ENCODE measurements at places on chromosomes 4 and X. TPM values are rescaled to one million over a fixed set of nuclear protein-coding genes. Genes with fewer than 3 reads are reported as not detected.

SLC10A4 gene
- not detected for polyA plus RNA-seq

DNA sequence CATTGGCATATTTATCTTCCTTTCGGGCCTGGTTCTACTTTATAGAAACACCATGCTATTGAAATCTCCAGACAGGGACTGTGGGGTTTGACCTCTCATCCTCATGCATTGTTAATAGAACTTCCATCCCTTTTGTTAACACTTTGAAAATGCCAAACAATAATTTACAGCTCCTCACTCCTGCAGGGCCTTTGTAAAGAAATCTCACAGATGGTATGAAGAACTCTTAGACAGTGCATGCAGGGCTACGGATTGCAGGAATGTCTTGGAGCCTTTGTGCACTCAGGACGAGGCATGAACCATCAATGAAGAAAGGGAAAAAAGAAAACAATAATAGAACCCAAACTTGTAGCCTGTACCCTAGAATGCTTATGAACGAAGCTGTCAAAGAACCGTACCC is 92.8 kb upstream of the TMEM47 start:
- no peak overlapping the region for H3K4me3 ChIP-seq
- H3K27me3 ChIP-seq = no peaks in the 10 kb centered on the region
- H3K27ac ChIP-seq = no peak overlapping the region
- no peak for DNase-seq

DNA sequence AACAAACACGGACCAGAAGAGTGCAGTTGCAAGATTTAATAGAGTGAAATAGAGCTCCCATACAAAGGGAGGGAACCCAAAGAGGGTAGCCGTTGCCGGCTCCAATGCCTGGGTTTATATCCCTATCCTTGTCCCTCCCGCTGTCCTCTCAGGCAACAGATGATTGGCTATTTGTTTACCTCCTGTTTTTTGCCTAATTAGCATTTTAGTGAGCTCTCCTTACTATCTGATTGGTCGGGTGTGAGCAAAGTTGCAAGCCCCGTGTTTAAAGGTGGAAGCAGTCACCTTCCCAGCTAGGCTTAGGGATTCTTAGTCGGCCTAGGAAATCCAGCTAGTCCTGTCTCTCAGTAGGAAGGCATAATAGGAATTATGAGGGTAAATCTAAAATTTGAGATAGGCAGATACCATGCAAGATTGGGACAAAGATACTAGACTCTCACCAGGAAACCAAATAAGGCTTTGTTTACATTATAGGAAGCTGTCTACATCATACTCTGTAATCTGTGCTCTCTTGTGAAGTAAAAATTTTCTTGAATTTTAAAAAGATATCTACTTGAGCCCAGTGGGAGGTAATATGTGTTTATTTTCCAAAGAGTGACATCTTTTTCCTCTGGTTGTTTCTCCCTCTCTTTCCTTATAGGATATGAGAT is 65.9 kb downstream of the ATP10D start:
- no peak overlapping the region for H3K27ac ChIP-seq
- H3K36me3 ChIP-seq = peaks cover 17% of the 10 kb centered on the region

GRCh38 chrX:134718105-134718965 is 60.1 kb upstream of the PLAC1 start:
- no peaks in the 10 kb centered on the region for H3K4me1 ChIP-seq
- no peak for DNase-seq
- no peaks in the 10 kb centered on the region for H3K27me3 ChIP-seq

DNA sequence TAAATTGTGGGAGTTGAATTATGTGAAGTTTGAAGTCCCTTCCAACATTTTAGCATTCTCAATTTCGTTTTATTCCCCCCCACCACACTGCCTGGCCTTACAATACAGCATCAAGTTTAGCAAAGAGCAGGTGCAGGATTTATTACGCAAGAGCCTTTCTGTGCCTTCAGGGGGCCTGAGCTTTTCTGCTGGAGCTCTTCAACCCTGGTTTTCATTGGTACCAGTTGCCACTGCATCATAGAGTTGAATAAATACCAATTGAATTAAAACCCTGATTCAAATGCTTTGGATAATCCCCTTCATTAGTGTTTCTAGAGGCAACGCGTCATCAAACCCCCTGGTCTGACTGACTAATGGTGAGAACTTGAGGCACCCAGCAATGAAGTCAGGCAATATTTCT is 43.6 kb upstream of the KIT start:
- H3K4me3 ChIP-seq = no peak overlapping the region
- H3K36me3 ChIP-seq = no peaks in the 10 kb centered on the region
- H3K4me1 ChIP-seq = no peaks in the 10 kb centered on the region
- no peaks in the 10 kb centered on the region for H3K27me3 ChIP-seq
- DNase-seq = no peak

DNA sequence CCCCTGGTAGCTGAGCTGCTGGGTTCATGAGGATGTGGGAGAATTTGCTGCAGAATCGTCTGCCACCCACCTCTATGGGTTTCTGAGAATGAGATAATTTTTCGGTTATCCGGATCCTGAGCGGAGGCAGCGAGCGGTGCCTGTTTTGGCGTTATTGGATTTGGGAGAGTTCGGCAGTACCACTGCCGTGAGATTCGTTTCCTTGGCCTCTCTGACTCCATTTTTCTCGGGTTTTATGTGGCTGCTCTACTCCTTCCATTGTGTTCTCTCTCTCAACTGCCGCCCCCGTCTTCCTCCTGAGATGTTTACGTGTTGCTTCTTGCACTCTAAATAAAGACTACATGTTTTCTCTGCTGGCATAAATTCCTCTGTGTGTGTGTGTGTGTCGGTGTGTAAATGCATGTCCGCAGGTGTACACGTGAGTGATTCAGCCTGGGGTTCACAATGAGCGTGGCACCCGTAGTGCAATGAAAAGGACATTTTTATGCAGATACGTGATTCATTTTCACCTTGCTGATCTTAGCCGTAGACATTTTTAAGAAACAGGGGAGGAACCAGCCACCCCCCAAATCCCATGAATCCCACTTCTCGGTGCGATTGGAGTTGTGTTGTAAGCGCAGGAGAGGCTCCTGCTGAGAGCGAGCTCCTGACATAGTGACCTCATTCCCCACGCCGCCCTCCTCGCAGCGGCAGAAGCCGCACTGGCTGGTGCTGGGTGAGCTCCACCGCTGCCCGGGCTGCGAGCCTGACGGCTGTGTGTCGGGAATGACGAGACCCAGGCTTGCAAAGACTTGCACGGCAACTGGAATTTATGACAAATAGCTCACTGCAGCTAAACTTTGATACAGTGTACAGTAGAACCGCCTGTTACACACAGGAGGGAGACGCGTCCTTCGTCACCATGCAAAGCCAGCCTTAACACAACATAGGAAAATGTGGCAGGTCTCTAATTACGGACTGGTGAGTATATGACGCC is 82.2 kb downstream of the STOX2 start:
- H3K27ac ChIP-seq = no peak overlapping the region
- H3K36me3 ChIP-seq = no peaks in the 10 kb centered on the region
- no peaks in the 10 kb centered on the region for H3K27me3 ChIP-seq
- H3K4me1 ChIP-seq = no peaks in the 10 kb centered on the region
- peak overlapping the region; percentile 23 for H3K4me3 ChIP-seq
- DNase-seq = peak; percentile 85

USP17L19 gene
- polyA plus RNA-seq = not detected

DNA sequence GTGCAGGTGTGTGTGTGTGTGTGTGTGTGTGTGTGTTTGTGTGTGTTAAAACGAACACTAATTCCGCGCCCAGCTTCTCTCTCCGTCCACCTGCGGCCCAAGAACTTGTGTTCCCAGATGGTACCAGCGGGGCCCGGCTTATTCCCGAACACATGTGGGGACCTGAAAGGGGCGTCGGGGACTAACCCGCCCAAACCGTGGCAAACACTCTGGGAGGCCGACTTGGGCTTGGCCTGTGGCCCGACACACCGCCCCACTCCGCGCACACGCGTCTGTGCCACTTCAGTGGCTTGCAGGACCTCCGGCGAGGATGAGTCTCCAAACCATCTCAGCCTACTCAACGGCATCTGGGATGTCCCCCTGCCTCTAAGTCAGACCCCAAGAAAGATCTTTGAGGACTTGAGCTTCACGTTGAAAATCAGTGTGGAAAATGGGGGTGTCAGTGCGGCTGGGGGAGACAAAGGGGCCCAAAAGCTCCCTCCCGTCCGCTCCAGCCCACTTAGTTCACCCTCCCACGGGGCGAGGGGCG is 790 bp upstream of the HHIP start:
- H3K4me3 ChIP-seq = peak overlapping the region; percentile 37
- DNase-seq = peak; percentile 76

SPATA4 gene
- polyA plus RNA-seq = 0.82 TPM

DNA sequence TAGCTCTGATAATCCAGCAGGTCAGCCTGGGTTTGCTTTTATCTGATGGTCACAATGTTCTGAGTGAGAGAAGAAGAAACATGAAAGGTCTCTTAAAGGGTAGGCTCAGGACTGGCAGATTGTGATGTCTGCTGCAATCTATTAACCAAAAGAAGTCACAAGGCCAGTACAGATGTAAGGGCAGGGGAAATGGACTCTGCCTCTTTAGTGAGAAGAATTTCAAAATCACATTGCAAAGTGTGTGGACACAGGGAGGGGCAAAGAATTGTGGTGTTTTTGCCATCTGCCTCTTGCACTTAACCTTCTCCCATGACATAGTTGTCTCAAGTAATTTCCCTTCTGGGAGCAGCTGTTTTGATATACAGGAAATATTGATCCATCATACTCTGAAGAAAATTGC is 40.9 kb downstream of the IL1RAPL1 start:
- no peak overlapping the region for H3K27ac ChIP-seq
- H3K36me3 ChIP-seq = no peaks in the 10 kb centered on the region
- no peaks in the 10 kb centered on the region for H3K4me1 ChIP-seq
- no peaks in the 10 kb centered on the region for H3K27me3 ChIP-seq
- H3K4me3 ChIP-seq = no peak overlapping the region

HSFX4 gene
- not detected for polyA plus RNA-seq

FATE1 gene
- 0.52 TPM for polyA plus RNA-seq

DNA sequence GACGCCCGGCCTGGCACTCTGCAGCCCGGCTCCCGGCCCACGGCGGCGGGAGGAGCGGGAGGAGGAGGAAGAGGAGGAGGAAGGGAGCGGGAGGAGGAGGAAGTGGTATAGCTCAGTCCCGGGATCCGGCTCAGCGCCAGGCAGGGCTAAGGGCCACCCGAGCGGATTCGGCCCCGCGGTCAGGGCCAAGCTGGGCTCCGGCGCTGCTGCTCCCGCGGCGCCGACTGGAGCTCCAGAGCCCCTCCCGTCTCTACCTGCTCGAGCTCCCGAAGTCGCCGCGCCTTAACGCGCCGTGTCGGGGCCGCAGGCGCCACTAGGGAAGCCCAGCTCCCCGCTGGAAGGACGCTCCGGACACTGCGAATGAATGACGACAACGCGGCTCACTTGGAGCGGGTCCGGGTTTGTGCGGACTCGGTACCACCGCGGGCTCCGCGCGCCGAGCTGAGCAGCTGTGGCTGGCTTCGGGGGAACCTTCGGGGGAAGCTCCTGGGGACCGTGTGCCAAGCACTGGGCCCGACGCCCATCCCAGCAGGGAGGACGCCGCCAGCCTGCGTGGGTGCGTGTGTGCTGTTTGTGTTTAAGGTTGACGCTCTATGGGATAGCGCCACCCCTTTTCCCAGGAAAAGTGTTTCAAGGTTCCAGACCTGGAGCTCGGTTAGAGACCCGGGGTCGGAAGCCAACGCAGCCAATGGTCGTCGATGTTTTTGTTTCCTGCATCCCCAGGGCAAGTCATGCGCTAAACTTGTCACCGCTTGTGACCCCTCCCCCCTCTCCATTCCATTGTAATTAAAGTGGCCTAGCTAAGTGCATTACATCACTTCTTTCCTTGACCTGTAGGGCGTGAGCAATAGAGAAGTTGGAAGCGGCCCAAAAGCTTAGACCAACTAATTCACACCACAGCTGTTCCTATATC is at the start of gene TBC1D9:
Gene TBC1D9, minus strand, starts transcription at position 67 of the 913 bp plus-strand sequence. CDS start 340 bp downstream, outside the sequence.
- H3K27me3 ChIP-seq = no peaks in the 10 kb centered on the region
- peak within 1 kb of the TSS; percentile 95 for H3K27ac ChIP-seq
- H3K4me3 ChIP-seq = peak within 1 kb of the TSS; percentile 68

PLS3 gene
- polyA plus RNA-seq = 97.4 TPM

DNA sequence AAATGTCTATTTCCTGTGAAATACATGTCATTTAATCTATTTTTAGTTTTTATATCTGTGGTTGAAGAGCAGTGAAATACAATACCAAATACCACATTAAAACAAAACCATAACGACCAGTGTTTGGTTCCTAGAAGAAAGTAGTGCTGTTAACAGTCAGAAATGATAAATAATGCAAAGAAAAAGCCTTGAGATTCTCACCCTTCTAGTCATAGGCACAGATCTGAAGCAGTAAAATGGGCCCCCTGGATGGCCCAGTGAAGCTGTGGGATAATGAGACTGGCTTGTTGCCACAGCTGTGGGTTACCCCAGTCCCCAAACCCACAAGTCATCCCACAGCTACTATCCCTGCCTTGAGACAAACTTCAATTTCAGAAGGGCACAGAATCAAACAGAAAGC is 137.3 kb upstream of the RPL34 start:
- no peak for DNase-seq
- H3K4me1 ChIP-seq = no peaks in the 10 kb centered on the region
- no peak overlapping the region for H3K4me3 ChIP-seq
- no peaks in the 10 kb centered on the region for H3K36me3 ChIP-seq
- H3K27ac ChIP-seq = no peak overlapping the region

DNA sequence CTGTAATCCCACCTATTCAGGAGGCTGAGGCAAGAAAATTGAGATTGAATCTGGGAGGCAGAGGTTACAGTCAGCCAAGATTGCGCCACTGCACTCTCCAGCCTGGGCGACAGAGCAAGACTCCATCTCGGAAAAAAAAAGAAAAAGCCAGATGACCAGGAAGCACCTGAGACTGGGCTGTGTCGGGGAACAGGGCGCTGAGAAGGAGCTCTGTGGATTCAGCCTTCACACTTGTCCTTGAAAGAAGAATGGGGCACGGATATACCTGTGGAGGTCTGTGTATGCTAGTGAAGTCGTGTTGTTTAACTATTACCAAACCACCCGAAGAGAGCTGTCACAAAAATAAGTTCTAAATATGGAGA is 39.3 kb upstream of the TADA2B start:
- H3K4me1 ChIP-seq = peaks cover 18% of the 10 kb centered on the region
- no peak for DNase-seq
- H3K4me3 ChIP-seq = no peak overlapping the region
- H3K36me3 ChIP-seq = peaks cover 52% of the 10 kb centered on the region
- H3K27me3 ChIP-seq = no peaks in the 10 kb centered on the region

CFAP47 gene
- not detected for polyA plus RNA-seq

- peak overlapping the region; percentile 68 for H3K27ac ChIP-seq
- no peak overlapping the region for H3K4me3 ChIP-seq
- H3K36me3 ChIP-seq = no peaks in the 10 kb centered on the region
- DNase-seq = peak; percentile 28
Observed at GRCh38 chrX:10482261-10482660, 138.1 kb downstream of the MID1 start.
